ENCODE measurements at places on chromosomes 3 and 15.

DNA sequence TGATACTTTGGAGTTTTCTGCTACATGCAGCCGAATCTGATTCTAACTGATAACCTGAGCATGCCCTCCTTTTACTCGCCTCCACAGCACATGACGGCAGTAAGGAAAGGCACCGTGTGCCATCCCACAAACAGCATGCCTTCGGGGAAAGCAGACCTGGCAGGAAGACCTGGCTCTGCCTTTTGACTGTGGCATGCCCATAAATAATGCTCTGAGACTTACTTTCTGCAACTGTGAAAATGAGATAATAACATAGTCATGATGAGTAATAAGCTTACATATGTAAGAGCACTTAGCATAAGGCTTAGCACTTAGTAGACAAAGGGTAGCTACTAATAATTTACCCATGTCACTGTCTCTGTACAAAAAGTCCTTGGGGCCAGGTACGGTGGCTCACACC is 32.9 kb downstream of the MTHFS start:
- DNase-seq = no peak

GRCh38 chr3:146914409-146914808 is 309.3 kb upstream of the PLSCR5 start:
- DNase-seq = no peak

DNA sequence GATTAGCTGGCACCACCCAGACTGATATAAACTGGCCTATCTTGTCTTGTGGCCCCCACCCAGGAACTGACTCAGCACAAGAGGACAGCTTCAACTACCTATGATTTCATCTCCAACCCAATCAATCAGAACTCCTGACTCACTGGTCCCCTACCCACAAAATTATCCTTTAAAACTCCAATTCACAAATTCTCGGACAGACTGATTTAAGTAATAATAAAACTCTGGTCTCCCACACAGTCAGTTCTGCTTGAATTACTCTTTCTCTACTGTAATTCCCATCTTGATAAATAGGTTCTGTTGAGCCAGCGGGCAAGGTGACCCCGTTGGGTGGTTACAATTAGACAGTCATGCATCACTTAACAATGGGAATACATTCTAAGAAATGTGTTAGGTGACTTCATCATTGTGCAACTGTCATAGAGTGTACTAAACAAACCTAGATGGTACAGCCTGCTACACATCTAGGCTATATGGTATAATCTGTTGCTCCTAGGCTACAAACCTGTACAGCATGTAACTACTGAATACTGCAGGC is 48.1 kb upstream of the MAP4 start:
- DNase-seq = no peak

DNA sequence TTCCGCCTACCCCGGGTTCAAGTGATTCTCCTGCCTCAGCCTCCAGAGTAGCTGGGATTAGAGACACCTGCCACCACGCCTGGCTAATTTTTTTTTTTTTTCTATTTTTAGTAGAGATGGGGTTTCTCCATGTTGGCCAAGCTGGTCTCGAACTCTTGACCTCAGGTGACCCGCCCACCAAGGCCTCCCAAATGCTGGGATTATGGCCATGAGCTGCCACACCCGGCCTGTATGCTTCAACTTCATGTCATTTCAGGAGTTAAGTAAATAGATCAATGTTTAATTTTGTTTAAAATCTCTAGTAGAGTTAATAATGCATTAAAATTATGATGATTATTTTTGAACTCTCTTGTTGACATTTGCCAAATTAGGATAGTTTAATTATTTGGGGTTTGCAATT is 121.1 kb upstream of the ALDH1A3 start:
- no peak for DNase-seq

- DNase-seq = no peak
Measured at GRCh38 chr3:161474139-161474538, 22.5 kb upstream of the OTOL1 start.

DNA sequence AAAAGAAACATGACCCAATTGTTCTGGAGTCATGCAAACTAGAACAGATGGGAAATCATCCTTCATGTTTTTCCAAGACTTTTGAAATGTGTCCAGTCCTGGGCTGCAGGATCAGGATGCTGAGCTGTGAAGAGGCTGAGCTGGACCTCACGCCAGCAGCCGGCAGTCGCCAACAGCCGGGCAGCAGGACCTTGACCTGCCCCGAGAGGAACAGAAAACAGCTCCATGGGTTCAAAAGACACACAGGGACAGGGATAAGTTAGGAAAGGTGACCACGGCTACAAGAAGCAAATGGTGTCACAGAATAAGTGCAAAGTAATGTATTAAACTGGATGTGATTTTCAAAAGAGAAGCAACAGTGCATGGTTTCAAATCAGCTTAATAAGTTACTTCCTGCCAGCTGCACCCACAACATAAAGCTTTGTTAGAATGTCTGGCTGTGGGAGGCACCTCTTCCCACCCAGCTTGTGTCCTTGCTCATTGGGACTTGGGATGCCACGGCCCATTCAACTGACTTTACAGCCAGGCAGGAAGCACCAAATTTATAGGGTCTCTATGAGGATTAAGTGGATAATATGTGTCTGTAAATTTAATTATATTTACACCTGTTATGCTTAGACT is 266.4 kb downstream of the GABRG3 start:
- no peak for DNase-seq

- no peak for DNase-seq
Measured at GRCh38 chr3:20225769-20226168, 39.8 kb upstream of the SGO1 start.

GRCh38 chr3:155869691-155870090 is 759 bp upstream of the GMPS start:
- no peak for DNase-seq

- peak; percentile 80 for DNase-seq
Measured at GRCh38 chr3:188947401-188948280, 224.1 kb upstream of the TPRG1 start.

GRCh38 chr15:40340038-40340739 is 550 bp downstream of the CCDC9B start:
- peak; percentile 72 for DNase-seq

GRCh38 chr3:122151480-122151879 is 32.0 kb upstream of the CASR start:
- no peak for DNase-seq

- DNase-seq = no peak
Measured at GRCh38 chr3:58222161-58222724, 11.5 kb upstream of the DNASE1L3 start.

DNA sequence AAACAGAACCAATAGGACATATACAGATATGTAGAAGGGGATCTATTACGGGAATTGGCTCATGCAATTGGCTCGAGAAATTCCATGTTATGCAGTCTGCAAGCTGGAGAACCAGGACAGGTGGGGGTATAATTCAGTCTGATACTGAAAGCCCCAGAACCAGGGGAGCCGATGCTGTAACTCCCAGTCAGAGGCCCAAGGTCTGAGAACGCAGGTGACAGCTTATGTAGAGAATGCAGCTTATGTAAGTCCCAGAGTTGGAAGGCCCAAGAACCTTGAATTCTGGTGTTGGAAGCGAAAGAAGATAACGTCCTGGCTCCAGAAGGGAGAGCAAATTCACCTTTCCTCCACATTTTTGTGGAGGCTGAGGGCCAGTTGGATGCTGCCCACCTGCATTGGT is 62.7 kb downstream of the CCNL1 start:
- DNase-seq = no peak

- no peak for DNase-seq
Measured at GRCh38 chr15:96217983-96218382, 112.5 kb upstream of the NR2F2 start.

- no peak for DNase-seq
Measured at GRCh38 chr15:49815526-49815925, 194.7 kb downstream of the DTWD1 start.

GRCh38 chr3:148604270-148605085 is 93.2 kb upstream of the AGTR1 start:
- no peak for DNase-seq

DNA sequence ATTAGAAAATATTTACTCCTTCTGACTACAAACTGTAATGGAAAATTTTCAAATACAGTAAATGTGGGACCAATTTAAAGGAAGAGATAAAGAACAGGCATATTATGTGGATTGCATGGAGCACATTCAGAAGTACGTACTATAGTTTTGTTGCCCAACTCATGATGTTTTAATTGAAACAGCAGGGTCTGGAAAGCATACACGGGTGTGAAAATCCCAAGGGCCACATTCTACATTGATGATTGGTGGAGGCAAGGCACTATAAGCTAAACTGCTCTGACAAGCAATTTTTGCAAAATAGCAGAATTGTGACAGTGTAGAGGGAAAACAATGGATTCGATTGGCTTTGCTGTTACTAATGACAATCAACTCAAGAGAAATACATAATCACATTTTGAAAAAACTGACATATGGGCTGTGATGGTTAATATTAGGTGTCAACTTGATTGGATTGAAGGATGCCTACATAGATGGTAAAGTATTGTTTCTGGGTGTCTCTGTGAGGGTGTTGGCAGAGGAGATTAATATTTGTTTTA is 458.6 kb downstream of the PYDC2 start:
- DNase-seq = no peak

GRCh38 chr3:131082871-131083863 is 56.5 kb downstream of the NEK11 start:
- peak; percentile 55 for DNase-seq

DNA sequence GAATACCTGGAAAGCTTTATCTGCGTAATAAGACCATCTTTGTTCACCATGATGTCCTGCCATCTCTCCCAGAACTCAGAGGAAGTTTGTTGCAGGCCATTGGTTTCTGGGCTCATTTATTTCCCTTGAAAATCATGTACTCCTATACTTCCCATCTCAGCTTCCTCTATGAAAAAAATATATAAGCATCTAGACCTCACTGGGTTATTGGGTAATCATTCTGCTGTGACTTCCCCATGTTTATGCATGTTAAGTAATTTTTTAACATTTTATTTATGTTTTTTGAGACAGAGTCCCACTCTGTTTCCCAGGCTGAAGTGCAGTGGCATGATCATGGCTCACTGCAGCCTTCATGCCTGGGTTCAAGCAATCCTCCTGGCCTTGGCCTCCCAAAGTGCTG is 184.5 kb downstream of the ZPLD1 start:
- no peak for DNase-seq

DNA sequence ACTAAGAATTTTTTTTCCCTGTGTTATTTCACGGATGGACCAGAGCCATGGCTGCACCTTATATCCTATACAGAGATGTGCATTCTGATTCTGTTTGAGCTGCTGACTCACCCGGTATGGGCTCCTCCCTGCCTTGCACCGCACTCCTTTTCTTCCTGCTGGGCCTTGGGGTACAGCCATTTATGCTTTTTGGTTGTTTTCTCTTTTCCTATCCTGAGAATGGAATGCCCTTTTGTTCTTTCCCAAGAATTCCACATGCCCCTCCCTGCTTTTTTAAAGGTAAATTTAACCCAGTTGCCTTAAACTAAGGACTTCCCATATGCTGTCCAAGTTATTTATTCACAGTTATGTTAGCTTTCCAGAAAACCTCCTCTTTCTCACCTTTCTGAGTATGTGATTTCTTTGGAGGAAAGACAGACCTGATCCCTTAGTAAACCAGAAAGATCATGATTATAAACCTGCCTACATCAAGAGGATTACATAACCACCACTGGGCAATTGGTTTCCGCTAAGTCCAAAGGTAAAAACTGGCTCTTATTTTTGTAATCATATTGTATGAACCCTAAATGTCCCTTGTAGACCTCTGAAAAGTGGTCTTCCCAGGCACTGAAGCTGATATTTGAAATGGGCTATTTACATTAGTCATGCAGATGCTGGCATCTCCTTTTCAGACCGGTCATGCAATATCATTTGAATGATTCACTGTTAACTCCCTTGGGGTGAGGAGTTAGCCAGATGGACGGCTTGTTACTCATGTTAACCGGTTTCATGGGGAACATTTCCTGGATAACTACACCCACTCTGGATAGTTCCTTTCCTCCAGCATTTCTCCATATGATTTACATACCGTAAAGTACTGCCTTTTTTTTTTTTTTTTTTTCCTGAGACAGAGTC is 45.5 kb downstream of the TMOD3 start:
- DNase-seq = no peak
